ENCODE measurements at places on chromosomes 3 and 15. TPM values are rescaled to one million over a fixed set of nuclear protein-coding genes. Genes with fewer than 3 reads are reported as not detected.

KY gene
- polyA plus RNA-seq: not detected

CAMK1 gene
- polyA plus RNA-seq: 5.8 TPM

SV2B gene
- not detected for polyA plus RNA-seq

GRCh38 chr15:65083262-65083701 lies 6.7 kb downstream of the KBTBD13 start:
- no peaks in the 10 kb centered on the region for H3K27me3 ChIP-seq
- no peak for DNase-seq

DNA sequence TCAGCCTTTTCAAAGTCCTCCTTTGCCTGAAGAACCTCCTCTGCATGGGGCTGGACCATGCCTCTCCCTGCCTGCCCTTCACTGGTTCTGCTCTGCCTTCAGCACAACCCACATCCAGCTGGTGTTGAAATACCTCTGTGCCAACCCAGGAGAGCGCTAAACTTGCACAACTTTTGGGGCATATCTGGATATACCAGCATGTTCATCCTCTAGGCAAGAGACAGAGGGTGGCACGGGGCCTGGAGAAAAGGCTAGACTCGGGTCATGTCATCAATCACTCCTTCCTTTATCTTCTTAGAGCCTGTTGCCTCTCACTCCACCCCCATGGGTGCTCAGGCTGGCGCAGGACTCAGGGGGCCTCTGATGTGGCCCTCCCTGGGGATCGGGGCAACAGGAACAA lies 4.8 kb downstream of the SEMA4B start:
- no peak overlapping the region for H3K4me3 ChIP-seq
- H3K4me1 ChIP-seq: peaks cover 32% of the 10 kb centered on the region
- H3K27ac ChIP-seq: no peak overlapping the region

GRCh38 chr3:43638594-43639447 lies 17.0 kb upstream of the ANO10 start:
- H3K4me3 ChIP-seq: no peak overlapping the region
- H3K4me1 ChIP-seq: no peaks in the 10 kb centered on the region
- H3K36me3 ChIP-seq: no peaks in the 10 kb centered on the region

TMC3 gene
- polyA plus RNA-seq: 0.05 TPM

GPR87 gene
- not detected for polyA plus RNA-seq

MUC20 gene
- polyA plus RNA-seq: 0.54 TPM

LMAN1L gene
- polyA plus RNA-seq: not detected

SAMMSON gene
- polyA plus RNA-seq: not detected

PLSCR5 gene
- polyA plus RNA-seq: not detected

SLC24A5 gene
- not detected for polyA plus RNA-seq

ISL2 gene
- not detected for polyA plus RNA-seq

DNAH12 gene
- polyA plus RNA-seq: not detected

DNA sequence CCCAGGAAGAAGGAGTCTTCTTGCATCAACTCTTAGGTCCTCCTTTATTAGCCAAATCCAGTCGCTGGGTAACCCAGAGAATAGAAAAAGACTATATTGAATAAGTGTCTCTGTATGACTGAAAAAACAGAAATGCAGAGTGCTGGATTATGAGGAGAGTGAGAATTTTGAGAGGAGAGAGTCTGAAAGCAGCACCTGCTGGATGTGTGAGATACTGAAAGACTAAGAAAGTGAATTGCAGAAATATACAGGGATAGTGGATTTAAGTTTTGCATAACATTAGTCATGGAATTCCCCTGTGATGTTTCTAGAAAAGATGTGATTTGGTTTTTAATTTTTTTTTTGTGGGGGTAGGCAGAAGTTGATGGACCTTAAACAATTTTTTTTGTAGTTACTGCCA lies 296.5 kb downstream of the MECOM start:
- H3K36me3 ChIP-seq: no peaks in the 10 kb centered on the region
- H3K27ac ChIP-seq: no peak overlapping the region
- H3K27me3 ChIP-seq: no peaks in the 10 kb centered on the region

All from CD4-positive, alpha-beta memory T cell (primary cell).